ENCODE measurements at places on chromosomes 1 and 21.

DNA sequence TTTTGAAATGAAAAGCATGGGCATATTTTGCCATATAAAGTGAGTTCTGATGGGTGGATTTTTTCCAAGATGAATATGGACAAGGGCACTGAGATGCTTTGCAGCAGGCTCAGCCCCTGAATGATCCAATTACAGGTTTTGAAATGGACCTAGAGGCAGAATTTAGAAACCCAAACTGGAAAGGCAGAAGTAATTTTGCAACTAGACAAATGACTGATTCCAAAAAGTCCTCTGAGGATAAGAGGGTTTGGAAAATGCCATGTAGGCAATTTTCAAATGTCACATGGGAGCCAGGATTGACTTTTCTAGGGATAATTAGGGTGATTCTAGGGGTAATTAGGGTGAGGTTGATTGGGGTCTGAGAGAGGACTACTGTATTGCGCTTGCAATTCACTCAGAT is 148.9 kb upstream of the ZNF648 start:
- no peak for DNase-seq

- DNase-seq: no peak
Observed at GRCh38 chr1:63623952-63624351, 30.7 kb downstream of the PGM1 start.

DNA sequence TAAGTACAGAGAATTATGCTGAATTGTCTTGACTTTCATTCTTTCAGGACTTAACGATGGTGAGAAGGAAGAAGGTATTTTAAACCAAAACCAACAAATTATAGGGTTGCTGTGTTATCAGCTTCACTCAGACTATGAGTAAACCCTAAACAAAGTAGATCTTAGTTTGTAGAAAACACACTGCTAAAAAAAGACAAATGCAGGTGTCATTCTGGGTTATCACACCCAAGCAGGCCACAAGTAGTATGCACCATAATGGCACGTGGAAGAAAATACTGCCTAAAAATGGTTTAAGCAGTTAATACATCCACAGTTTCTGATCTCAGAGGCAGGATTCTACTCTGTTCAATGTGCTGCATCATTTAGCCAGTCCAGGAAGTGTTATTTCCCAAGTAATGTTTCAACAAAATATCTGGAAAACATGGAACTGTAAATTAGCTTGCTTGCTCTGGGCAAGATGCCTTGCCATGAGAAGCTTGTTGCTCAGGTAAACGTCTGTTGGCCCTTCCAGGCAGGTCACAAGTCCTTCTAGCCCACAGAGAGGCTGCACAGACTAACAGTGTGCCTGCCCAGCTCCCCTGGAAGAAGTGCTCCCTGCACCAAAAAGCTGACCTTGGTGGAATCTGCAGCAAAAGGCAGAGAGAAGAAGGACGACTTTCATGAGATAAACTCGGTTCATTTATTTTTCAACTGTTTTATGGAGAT is 4.1 kb downstream of the DIPK1A start:
- no peak for DNase-seq

GRCh38 chr1:22197644-22198043 is 54.7 kb upstream of the WNT4 start:
- DNase-seq: no peak

- peak; percentile 15 for DNase-seq
Observed at GRCh38 chr1:228166170-228166936, 749 bp downstream of the IBA57 start.

DNA sequence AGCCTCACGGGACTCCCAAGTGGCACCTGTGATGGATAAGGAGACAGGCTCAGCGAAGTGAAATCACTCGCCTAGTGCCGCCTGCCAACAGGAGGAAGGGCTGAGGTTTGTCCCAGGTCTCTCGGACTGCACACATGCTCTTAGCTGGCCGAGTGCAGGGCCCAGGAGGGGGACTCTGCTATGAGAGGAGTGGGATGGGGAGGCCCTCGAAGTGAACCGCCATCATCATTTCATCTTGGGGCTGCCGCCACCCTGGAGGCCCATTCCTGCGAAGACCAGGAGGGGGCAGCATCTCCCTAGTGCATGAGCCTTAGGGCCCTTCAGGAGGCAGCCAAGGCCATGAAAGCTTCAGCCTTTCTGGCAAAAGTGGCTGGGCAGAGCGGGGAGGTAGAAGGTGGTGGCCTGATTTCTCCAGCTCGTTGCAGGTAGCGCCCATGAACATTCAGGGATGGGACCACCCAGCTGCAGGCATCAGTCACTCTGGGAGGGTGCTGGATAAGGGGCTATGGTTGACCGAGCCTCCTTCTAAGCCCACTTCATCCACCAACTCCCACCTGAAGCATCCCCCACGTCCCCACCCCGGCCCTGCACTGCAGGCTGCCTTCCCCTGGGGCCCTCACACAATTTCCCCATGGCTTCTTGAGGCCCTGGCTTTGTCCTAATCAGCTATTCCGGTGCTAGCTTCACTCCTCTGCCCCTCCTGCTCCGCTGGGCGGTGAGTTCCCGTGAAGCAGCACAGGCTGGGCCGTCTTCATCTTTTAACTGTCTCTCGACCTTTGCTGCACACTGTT is 17.2 kb upstream of the RASSF5 start:
- peak; percentile 76 for DNase-seq

GRCh38 chr1:148362216-148362611 is 120.9 kb downstream of the PPIAL4G start:
- no peak for DNase-seq

GRCh38 chr1:61403679-61404596 is 321.0 kb downstream of the TM2D1 start:
- no peak for DNase-seq

DNA sequence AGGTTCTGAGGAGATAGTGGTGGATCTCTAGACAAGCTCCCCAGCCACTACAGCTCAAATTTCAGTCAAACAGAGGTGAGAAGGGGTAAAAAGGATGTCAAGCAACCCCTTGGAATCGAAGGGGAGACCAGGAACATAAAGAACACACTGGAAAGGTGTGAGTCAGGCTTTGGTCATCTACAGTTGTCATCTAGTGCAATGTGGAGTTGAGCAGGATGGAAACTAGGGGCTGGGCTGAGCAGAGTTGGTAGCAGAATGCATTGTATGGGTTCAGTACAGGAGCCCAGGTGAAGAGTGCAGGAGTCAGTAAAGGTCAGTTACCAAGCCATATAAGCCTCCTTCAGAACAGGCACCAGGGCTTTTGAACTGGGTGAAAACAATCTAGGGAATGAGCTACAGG is 52.7 kb upstream of the VAV3 start:
- DNase-seq: no peak

- DNase-seq: no peak
Observed at GRCh38 chr1:117231312-117231711, 20.6 kb upstream of the VTCN1 start.

GRCh38 chr1:56222914-56223540 is 356.3 kb downstream of the PLPP3 start:
- no peak for DNase-seq

GRCh38 chr21:41065539-41065938 is 102.4 kb upstream of the BACE2 start:
- DNase-seq: no peak

DNA sequence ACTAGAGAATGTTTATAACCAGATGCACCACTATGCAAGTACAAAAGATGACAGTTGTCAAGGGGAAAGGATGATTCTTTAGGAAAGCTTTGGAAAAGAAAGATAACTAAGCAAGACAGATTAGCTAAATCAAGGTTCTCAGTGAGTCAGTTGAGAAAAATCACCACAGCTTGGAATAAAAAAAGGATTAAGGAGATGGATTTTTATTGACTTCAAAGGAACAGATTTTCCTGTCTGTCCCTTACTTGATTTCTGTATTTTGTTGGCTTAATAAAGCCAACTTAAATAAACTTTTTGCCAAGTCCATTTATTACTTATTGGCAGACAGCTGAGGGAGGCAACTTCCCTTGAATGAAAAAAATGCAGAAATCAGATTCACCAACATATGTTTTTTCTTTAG is 93.9 kb downstream of the NR5A2 start:
- DNase-seq: no peak

DNA sequence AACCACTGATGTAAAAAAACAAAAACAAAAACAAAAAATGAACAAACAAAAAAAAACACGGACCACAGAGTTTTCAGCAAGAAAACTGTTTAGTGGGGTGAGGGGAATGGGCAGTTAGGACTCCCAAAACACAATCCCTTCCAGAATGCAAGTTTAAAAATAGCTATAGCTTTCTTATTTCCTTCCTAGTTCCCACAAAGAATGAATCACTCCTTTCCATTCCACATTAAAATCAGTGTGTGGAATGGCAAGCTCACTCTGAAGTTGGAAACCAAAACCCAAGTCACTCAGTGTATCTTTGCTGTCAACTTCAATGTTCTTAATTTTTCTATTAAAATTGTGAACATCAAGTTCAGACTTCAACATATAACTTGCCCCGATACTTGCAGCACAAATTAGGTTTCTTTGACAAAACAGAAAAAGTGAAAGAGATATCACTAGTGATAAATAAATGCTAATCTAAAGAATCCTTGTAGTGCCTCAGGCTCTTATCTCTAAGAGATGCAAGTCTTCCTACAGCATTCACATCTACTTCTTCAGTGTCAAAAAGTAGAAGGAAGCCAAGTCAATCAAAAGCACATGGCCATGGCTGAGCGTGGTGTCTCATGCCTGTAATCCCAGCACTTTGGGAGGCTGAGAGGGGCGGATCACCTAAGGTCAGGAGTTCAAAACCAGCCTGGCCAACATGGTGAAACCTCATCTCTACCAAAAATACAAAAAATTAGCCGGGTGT is 45.5 kb downstream of the TOR3A start:
- no peak for DNase-seq

DNA sequence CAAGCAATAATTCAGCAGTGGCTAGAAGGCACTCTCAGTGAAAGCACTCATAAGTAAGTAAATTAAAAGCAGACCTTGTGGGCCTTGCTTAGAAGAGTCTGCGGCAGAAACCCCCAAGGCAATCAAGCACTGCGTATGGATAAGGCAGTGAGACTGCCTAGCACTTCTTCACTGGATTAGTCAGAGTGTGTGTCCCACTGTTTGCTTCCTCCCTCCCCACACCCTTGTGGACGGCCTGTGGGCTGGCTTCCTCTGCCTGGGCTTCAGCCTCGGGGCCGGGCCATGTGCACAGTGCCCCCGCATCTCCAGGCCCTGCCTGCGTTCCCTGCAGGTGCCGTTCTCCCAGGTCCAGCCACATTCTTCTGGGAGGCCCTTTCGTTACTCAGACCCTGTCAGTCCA is 23.8 kb downstream of the AGT start:
- no peak for DNase-seq

DNA sequence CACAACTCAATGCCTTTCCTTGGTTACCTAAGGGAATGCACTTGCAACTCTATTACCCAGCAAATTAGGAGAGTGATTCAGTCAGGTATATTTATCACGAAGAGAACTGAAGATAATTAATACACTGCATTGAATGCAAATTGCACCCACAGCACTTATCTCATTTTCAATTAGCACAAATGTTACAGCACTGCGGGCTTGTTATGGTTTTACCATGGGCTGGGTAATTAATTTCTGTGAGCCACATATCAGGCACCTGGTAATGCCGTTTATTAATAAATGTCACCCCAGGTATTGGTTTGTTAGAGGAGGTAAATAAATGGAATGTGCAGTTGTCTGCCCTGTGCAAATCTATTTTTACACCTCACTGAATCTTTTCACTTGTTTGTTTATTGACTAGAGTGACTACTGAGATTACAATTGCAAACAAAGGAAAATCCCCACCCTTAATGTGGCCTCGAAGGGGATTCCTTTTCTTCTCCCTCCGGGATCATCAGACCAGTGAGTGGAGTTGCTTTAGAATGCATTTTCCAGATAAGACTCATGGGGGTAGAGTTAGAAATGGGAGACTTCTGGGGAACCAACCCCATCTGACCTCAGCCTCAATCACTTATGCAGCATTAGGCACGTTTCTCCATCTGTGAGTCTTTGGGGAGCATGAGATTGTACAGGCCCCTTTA is 269.3 kb downstream of the RPS6KC1 start:
- no peak for DNase-seq

DNA sequence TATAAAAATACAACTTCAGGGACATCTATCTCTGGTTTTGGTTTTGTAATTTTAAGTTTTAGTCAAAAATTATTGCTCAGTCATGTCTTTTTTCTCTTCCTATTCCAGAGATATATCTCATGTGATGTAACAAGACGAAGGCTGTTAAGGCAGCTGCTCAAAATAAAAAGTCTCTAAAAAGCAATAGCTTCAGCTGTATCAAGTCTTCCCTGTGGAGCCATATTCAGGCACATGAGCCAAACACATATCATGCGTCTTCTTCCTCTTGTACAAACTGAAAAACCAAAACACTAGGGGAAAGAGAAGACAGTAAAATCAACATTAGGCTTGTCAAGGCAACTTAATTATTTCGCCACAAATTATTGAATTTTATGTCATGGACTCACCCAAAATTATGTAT is 240.7 kb downstream of the NRIP1 start:
- DNase-seq: no peak

- DNase-seq: no peak
Observed at GRCh38 chr1:239383714-239384113, 2.7 kb upstream of the CHRM3 start.

DNA sequence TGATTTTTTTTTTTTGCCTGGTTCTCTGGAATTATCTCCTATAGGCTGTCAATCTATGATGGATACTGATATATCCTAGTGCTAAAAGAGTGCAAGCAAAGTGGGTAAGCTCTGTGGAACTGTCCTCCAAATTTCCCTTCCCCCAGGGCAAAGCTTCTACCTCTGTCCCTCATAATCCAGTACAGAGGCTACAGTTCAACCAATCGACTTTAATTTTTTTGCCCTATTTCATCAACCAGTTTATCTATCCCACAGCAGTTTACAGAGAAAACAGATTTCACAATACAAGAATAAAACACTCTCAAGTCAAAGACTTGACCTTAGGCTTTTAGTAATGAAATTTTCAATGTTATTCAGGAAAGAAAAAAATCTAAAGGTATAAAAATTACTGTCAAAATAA is 13.9 kb downstream of the PUM1 start:
- DNase-seq: no peak

GRCh38 chr21:45790427-45790826 is 146.9 kb downstream of the PCBP3 start:
- no peak for DNase-seq

DNA sequence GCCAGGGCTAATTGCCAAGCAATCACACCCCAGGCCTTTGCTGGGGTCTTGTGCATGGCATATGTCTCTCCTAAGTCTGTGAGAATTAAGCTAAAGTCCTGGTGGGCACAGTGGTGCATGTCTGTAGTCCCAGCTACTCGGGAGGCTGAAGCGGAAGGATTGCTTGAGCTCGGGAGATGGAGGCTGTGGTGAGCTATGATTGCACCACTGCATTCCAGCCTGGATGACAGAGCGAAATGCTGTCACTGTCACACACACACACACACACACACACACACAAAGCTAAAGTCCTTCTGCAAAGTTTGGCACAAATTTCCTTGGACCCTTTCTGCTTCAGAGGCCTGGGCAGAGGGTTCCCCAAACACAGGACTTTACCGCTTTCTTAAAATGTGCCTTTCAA is 31.3 kb upstream of the DNAJC11 start:
- DNase-seq: no peak

DNA sequence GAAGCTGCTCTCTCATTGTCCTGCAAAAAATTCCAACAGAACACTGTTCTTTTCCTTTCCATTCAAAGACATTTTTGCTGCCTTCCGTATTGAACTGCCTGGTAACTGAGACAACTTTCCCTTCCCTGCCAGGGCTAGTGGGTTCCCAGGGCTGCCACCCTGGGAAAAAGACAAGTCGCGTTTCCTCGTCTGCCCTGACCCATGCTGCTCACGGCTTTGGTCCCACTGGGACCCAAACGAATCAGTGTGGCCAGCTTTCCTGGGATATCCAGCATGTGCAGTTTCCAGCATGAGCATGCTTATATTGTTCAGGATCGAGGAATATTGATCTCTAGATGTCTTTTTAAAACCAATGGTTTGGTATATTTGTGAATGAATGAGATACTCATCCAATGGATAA is 18.2 kb downstream of the SOX13 start:
- DNase-seq: no peak

All from activated CD8-positive, alpha-beta memory T cell treated with anti-CD3 and anti-CD28 coated beads for 48 hours (primary cell).